SW 1271 (cell line): ENCODE measurements at places on chromosomes 7 and 10.

- no peak for DNase-seq
These were observed 77.8 kb upstream of the PDCD4 start for GRCh38 chr10:110793886-110794285.

DNA sequence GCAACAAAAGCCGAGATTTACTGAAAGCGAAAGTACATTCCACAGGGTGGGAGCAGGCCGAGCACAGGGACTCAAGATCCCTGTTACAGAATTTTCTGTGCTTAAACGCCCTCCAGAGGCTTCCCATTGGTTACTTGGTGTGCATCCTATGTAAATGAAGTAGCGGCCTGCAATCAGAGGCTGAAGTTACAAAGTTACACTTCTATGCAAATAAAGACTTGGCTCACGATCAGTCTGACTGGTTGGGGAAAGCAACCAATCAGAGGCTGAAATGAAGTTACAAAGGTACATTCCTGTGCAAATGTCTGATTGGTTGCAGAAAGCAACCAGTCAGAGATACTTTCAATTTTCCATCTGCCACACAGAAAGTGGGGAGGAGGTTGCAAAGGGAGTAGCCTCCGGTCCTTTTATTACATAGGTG lies 4.1 kb downstream of the ACBD7 start:
- no peak for DNase-seq

DNA sequence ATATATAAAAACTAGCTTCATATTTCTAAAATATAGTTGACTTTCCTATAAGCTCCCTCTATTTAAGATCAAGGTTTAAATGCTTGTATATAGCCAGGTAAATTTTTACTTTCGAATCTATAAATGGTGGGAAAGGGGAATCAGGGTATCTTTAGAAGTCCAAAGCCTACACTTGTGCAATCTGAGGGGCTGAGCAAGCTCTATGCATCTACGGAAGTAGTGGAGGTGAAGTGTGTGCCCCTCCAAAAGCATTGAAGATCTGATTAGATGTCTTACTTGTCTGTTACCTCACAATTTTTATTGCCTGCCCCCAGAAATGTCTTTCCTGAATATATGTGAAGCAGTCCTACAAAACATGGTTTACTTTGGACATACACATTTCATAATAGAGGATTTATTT lies 1.6 kb downstream of the AKAP9 start:
- DNase-seq, result no peak

- no peak for DNase-seq
These were observed 47.2 kb downstream of the DNAJC12 start for GRCh38 chr10:67790534-67791408.

- DNase-seq, result no peak
These were observed 944 bp downstream of the RHBDD2 start for GRCh38 chr7:75879771-75880184.

- DNase-seq, result no peak
These were observed 890.3 kb upstream of the AUTS2 start for GRCh38 chr7:68707958-68708357.

- no peak for DNase-seq
These were observed 19.8 kb downstream of the ELMO1 start for GRCh38 chr7:37428681-37429434.

GRCh38 chr7:46157404-46157803 lies 236.3 kb upstream of the IGFBP3 start:
- no peak for DNase-seq

- DNase-seq, result no peak
These were observed 491.8 kb upstream of the TPK1 start for GRCh38 chr7:145327646-145328045.

DNA sequence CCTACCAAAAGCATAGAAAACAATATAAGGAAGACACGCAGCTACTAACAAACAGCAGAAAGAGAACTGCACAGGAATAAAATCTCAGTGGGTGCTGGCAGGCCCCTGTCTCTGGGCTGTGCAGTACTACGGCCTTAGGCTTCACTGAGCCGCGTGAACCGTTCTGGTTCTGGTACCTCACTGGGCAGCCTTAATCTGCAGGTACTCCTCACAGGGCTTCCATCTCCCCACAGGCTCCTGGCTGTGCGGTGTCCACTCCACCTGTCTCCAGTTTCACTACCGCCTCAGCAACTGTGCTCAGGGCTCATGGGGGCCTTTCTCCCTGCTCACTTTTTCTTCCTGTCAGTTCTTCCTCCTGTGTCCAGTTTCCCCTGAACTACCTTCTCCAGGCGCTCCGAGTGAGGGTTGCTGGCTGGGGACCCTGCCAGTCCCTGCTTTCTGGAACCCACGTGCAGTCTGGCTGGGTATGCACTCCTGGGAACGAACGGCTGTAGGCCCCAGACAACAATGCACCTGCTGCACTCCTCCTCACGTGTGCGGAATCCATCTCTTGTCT lies 75.7 kb downstream of the VIPR2 start:
- DNase-seq, result no peak

DNA sequence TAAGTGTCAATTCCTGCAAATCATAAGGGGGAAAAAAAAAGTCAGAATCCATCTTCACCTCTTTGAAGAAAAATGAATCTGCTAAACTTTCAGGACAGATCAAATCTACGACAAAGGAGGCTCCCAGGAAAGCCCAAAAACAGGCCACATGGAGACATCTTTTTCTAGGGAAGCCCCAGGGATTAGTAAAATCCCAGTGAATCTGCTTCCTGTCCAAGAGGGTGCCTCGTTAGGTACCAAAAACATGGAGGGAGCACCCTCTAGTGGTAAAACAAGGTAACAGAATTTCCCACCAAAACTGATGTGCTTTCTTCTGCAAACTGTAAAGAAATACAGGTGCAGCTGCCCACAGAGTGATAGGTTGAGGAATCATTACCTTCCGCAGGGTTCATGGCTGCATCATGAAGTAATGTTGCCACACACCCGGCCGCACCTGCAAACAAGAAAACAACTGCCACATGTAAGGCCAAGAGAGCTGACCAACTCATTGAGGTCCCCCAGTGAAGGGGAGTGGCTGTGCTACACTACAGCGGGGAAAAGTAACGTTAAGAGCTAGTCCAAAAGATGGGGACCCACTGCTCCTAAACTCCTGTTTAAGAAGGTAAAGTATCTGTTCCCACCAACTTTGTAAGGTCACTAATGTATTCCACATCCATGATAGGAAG lies 7.9 kb downstream of the SLC25A28 start:
- DNase-seq, result peak; percentile 26

GRCh38 chr7:80481196-80481884 lies 30.5 kb downstream of the GNAT3 start:
- DNase-seq, result peak; percentile 14

GRCh38 chr10:6602026-6602699 lies 22.1 kb upstream of the PRKCQ start:
- no peak for DNase-seq

DNA sequence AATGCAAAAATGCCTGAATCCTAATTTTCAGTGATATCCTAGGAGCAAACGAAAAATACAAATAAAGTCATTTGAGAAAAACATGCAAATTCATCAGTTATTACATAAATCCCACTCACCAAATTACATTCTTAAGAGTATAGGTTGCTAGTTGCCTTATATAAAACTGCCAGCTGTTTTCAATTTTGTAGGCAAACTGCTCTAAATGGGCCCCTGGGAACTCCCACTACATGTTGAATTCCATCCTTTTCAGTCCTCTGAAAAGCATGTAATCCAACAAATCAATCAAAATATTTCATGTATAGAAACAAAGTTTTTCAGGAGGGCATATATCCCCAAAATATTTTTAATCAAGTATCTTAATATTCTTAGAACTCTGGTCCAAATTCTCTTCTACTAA lies 2.1 kb upstream of the JMJD1C start:
- no peak for DNase-seq

GRCh38 chr7:137603043-137603442 lies 243.7 kb downstream of the DGKI start:
- DNase-seq, result no peak

GRCh38 chr7:96770758-96771157 lies 61.1 kb upstream of the SEM1 start:
- no peak for DNase-seq

- DNase-seq, result no peak
These were observed 1.3 kb downstream of the PFKFB3 start for GRCh38 chr10:6204063-6204340.

DNA sequence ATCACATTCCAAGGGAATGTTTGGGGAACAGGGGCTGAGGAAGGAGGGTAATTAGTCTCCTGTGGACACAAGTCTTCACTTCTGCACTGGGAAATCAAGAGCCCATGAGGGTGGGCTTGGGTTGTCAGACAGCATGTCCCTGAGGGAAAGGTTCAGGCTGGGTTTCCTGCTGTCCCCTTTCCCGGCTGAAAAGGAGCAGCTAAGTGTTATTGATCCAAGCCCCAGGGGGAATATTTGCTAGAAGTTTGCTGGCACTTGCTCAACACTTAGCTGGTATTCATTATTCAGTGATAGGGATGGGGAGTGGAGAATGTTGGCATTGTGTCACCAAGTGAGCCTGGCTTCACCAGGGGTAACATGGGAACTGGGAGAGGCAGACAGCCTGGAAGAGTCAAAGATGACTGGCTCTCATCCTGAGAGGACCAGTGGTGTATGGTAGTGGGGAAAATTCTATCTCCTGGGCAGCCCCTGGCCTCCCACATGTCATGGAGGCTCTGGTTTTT lies 344.4 kb upstream of the PODXL start:
- no peak for DNase-seq

DNA sequence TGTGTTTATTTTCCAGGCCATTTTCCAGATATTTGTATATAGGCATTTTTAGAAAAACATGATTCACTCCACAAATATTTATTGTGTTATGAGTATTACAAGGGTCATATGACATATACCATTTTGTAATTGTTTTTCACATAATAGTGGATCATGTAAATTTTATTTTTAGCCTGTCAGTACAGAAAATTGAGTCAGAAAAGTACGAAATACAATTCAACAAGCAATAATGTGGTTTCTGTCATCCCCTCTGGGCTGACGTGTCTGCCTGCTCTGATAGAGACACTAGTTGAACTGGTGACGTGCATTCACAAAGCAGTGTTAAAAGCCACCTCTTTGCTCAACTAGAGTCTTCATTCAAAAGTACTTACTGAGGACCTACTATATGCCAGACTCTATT lies 97.9 kb upstream of the STEAP1B start:
- DNase-seq, result no peak

DNA sequence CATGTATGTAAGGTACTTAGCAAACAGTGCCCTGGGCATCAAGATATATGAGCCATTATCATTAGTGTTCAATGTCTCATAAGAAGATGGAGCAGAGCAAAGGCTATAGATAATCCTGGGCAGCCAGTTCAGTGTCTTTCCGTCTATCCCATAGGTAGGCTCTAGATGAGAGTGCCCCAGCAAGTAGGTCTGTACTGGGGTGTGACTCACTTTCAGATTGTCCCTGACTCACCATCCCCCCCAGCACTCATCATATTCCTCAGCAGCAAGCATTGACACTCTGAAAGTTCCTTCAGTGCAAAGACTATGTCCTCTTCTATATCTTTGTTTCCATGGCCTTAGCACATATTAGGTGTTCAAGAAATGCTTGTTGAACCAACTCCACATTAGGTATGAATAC lies 20.0 kb upstream of the FAM204A start:
- no peak for DNase-seq

GRCh38 chr10:88343761-88344484 lies 239.2 kb downstream of the RNLS start:
- DNase-seq, result no peak

DNA sequence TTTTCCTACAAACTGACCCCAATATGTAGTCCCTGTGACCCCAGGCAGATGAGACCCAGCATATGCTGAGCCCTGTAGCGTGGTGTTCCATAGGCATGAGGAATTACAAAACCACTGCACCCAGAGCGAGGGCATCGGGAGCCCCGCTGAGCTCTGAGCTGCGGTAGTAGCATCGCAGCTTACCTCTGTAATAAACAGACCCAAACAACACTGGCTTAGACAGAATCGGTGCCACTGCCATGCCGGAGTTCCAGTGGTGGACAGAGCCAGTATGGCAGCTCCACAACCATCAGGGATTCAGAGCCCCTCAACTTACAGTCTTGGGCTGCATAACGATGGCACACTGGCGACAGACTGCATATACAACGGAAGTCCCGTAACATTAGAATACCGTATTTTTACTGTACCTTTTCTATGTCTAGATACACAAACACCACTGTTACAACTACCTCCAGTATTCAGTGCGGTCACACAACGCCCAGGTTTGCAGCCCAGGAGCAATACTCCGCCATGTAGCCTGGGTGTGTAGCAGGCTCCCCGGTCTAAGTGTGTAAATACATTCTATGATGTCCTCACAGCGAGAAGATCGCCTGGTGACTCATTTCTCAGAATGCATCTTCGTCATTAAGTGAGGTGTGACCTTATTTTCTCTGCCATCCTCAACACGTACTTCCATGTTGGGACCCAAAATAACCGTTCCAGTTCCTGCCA lies 68.8 kb downstream of the PROSER2 start:
- no peak for DNase-seq

- no peak for DNase-seq
These were observed 10.4 kb downstream of the CALML3 start for GRCh38 chr10:5534880-5535856.

DNA sequence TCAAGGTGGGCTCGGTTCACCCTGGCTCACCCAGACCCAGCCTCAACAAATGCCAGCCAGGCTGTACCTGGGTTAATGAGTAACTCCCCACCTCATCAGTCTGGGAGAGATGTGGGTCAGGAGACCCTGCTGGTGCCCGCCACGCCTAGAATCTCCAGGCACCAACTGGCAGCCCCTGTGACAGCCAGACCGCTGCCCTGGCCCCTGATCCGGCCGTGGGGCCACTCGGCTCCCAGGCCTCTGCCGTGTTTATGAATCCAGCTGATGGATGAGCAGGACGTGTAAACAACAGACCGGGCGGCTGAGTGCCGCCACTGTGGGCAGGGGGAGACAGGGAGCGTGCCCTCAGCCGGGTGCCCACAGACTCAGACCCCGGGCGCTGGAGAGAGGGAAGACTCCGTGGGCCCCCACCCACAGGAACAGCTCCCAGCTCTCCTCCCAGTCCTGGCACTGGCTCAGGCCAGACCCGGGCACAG lies 34.0 kb upstream of the PDGFA start:
- DNase-seq, result no peak

DNA sequence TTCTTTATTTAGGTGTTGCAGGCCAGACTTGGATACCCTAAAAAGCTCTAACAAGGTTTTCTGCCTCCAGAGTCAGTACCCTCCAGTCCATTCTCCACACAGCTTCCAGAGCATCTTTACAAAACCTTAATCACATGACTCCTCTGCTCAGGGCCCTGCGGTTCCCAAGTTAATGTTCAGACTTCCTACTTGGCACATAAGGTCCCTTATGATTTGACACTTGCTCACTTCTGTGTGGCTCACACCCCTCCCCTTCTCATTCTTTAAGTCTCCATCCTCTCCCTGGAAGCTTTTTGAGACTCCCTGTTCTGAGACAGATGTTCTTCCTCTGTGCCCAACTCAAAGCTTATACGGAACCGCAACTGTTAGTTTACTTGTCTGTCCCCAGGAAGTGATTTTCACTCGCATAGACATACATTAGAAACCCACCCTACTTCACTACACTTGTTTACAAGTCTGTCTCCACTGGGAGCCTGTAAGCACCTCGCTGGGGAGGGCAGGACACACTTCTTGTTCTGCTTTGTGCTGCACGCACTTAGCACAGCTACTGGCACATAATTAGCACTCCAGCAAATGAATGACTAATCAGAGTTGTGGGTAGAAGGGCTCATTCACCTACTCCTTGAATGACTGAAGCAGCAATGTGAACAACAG lies 154.3 kb upstream of the LAMB4 start:
- DNase-seq, result no peak

- no peak for DNase-seq
These were observed 549.2 kb upstream of the SEMA3D start for GRCh38 chr7:85736085-85736484.

- no peak for DNase-seq
These were observed 201.9 kb downstream of the INHBA start for GRCh38 chr7:41501006-41501405.
